Activated CD4-positive, alpha-beta T cell treated with anti-CD3 and anti-CD28 coated beads, Interleukin-2, amount 50 U/mL, for 16 hours (primary cell): ENCODE measurements at places on chromosomes 16 and 17.

DNA sequence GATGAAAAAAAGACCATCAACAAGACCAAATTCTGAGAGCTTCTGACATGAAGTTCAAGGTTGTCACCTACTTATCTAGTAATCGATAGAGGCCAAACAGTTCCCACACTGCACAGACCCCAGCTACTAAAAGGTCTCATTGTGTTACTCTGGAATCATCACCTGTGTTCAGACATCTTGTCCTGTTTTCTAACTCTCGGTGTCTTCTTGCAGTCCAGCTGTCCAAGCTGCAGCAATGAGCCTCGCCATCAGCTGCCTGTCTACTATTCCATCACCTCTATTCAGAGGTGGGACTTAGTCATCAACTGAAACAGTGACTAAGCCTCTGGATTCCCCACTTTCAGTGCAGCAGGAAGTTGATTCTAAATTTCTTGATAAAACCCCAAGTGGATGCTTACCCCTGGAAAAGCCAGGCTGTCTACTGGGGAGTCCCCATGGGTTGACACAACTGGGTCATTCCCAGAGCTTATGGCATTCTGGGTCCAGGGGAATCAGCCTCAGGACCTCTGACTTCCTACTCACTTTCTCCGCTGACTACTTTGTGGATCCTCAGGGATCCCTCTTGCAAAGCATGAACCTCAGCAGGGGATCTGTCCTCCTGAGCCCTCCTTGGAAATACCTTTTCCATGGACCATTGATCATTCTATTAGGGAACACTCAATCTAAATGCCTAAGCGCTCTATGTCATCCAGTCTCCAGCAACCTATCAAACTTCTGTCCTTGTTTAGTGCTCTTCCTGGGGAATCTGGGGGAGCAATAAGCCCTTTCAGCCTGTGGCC lies 46.5 kb downstream of the HNF1B start:
- DNase-seq, result peak; percentile 49

DNA sequence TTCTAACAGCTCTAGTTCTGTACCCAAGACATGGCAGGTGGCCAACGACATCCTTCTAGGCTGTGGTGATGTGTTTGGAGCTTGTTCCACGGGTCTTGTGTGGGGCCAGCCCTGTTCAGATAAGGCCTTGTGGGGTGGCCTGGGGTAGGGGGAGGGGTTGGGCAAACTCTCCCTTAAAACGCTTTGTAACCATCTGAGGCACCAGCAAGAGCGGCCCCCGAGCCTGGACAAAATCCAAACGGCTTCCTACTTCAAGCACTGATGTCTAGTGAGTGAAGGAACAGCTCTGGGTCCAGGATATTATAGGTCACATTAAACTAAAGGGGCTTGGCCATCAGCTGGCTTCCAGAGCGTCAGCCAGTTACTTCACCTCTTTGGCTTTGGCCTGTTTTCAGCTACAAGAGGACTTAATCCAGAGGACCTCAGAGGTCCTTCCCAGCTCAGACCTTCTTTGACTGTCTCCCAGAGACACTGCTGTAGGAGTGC lies 11.9 kb downstream of the SERPINF1 start:
- no peak for DNase-seq

GRCh38 chr17:65515959-65516948 lies 45.2 kb downstream of the AXIN2 start:
- no peak for DNase-seq

DNA sequence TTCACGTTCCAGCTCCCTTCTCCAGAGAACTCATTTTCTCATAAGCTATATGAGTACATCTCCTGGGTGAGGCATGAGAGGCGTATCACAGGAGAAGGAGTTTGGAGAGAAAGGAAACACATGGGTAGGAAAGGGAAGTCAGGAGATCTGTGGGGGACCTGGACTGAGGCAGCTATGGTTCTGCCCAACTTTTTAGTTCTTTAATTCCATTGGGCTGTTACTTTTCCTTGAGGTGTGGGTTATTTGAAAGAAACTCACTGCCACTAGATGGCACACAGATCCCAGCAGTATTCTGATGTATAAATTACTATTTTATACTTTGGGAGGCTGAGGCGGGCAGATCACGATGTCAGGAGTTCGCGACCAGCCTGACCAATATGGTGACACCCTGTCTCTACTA lies 63.6 kb downstream of the NUP93 start:
- no peak for DNase-seq

DNA sequence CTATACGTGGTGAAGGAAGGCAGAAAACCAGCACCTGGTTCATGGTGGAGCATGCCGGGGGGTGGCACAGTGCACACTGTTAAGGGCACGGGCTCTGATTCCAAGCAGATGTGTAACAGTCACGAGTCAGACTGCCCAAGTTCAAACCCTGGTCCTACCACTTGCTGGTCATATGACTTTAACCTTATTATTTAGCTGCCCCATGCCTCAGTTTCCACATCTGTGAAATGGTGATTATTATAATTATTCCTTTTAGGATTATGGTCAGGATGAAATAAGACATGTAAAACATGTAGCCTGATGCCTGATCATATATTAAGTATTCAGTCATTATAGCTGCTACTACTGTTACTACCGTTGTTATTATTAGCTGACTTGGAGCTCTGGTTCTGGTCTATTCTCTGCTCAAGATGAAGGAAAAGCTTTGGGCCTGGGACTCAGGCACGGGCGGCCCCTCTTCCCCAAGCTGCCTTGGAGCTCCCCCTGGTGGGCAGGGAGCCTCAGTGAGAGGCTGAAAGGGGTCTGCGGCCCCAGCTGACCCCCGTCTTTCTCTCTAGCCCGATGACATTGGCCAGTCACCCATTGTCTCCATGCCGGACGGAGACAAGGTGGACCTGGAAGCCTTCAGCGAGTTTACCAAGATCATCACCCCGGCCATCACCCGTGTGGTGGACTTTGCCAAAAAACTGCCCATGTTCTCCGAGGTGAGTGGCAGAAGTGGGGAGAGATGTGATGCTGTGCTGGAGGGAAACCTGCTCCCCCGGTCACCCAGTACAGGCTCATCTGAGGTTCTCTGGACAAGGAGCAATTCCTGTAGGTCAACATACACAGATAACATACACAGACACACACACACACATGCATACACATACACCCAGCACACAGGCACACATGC lies 14.0 kb downstream of the NR1D1 start:
- DNase-seq, result no peak

GRCh38 chr17:45410144-45411091 lies 22.3 kb downstream of the ARHGAP27 start:
- peak; percentile 66 for DNase-seq

DNA sequence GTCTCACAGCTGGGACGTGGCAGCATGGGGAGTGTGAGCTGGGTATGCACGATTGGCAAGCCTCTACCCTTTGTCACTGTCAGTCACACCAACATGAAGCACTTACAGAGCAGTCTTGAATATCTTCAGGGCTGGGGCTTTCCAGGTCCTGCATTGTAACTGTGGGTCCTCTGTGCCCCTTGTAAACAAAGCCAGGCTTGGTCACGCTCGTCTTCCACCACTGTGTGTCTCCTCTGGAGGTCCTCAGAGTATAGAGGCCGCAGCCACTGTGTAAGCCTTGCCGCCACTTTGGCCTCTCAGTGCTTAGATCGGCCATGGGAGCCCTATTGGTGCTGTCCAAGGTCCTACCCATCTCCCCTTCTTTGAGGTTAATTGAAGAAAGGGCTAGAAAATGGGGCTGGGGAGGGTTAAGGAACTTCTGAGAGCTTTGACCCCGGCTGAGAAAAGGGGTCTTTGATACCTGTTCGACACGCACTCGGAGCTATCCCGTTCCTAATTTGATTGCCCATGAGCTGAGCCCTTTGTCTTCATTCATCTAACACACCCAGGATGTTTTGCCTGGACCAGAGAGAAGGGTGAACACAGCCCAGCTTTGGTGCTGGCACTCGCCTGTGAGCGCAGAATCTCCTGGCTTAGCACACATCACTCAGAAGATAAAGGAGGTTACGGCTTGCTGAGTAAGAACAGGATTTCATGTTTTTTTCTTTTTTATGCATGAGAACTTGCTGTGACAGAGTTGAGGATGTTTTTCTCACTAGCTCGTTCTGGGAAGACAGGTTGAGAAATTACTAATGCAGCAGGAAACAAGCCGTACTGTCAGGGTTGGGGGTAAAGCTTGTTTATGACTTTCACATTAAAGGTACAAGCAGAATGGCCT lies 267.9 kb downstream of the CPPED1 start:
- peak; percentile 97 for DNase-seq

DNA sequence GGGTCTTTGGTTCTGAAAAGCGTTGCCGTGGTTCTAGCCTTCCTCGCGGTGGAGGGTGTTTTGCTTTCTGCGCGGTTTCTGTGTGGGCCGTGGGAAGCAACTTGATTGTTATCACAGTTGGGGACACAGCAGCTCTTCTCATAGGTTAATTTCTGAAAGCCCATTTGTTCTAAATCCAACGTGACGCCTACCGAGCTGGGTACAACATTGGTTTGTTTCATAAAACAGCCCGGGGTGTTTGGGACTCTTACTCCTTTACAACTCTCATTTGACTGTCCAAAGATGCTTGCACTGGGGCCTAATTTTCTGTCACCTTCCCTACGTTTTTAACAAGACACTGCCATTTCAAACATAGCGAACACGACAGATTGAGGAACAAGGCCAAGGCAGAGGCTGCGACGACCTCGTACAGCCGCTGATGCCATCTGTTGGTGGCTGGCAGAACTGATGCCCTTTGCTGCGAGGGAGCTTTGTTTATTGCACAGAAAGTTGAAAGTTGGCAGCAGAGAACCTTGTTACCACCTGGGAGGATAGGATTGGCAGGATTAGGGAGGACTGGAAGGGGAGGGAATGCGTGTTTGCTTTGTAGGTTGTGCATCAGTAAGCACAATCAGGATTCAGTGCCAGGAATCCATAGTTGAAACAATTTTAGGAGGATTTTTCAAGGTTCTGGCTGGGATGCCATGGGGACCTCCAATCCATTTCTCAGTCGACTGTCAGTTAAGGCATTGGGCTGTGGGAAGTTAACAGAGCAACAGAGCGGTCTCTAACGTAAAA lies 98.3 kb downstream of the PITPNC1 start:
- peak; percentile 86 for DNase-seq

DNA sequence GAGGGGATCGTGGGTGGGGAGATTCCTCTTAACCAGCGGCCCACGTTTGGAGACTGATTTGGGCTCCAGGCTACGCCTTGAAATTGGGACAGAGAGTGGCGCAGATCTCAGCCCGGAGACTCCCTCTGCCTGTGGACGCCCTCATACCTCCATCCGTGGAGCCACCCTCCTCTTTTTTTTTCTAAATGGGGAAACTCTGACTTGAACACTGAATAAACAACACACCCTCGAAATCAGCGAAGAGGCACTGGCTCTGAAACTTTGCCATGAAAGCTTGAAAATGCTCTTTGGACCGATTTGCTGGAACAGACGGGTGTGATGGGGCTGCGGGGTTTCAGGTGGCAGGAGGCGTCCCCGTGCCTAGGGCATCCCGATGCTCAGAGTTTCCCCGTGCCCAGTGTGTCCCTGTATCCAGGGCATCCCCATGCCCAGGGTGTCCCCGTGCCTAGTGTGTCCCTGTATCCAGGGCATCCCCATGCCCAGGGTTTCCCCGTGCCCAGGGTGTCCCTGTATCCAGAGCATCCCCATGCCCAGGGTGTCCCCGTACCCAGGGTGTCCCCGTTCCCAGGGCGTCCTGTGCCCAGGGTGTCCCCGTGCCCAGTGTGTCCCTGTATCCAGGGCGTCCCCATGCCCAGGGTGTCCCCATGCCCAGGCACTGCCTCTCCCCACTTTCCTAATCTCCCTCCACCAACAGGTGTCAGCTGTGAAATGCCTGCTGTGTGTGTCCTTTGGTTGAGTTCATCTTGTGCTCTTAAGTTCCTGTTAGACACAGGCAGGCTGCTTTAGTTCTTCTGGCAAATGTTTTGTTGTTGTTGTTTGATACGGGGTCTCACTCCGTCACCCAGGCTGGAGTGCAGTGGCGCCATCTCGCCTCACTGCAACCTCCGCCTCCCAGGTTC lies 187.0 kb downstream of the SEC14L1 start:
- DNase-seq, result no peak

- DNase-seq, result no peak
These were observed 139.8 kb upstream of the CACNG5 start for GRCh38 chr17:66695098-66695497.

GRCh38 chr17:28268610-28269313 lies 50.2 kb upstream of the TMEM97 start:
- no peak for DNase-seq

- no peak for DNase-seq
These were observed 8.0 kb downstream of the SEZ6 start for GRCh38 chr17:28997806-28998205.

DNA sequence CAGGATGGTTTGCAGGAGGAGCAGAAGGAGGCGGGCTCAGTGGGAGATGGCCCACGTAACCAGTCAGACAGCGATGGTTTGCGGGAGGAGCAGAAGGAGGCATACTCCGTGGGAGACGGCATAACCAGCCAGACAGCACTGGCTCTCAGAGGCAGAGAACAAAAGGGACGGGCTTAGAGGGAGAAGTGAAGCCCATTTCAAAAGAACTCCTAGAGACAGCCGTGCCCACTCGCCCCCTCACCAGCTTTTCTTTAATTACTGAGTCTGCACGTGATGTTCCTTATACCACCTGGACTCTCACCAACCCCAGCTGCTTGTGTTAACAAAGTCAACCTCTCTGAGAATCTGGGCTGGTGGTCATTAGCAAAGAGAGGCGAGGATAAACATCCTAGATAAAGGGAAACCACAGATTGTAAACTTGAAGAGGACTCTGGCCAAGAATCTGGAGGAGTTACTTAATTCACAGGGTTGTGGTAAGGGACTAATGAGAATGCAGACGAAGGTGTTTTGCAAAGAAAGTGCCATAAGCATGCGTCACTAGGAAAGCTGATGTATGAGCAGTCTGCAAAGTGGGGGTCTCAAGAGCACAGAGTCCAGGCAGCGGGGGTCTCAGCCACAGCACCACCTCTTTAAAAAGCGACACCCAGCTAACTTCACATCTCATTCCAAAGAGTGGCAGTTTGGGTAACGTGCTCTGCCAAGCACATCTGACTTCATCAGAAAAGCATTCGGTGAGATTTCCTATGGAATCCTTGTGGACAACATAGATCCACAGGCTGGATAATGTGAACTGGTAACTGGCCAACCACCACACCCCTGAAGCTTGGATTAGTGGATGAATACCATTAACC lies 51.7 kb downstream of the NXN start:
- DNase-seq, result no peak

DNA sequence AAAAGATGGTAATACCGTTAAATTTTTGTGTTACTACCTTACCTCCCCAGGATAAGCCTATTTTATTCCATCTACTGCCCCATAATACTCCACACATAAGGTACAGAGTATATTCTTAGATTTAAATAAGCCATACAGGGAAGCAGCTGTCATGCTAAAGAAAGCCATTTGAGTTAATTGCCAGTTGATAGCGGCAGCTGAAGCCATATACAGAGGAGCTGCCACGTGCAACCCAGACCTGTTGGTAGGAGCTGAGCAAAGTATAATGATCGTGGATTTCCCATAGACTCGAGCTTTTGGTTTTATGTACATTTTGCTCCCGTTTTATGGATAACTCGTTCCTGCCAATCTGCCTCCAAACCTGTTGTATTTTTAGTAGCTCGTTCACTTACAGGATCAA lies 12.0 kb downstream of the CPSF4L start:
- DNase-seq, result no peak

- no peak for DNase-seq
These were observed 113.3 kb downstream of the FTO start for GRCh38 chr16:53817117-53817755.
